ENCODE measurements at places on chromosomes 7 and 10. TPM values are rescaled to one million over a fixed set of nuclear protein-coding genes. Genes with fewer than 3 reads are reported as not detected.

Gene JCAD
- 25.6 TPM for total RNA-seq

Gene RNLS
- 20.6 TPM for total RNA-seq

Gene CUL2
- total RNA-seq = 39.6 TPM

Gene SEMA3D
- total RNA-seq = 1.6 TPM

Gene TFR2
- 0.22 TPM for total RNA-seq

Gene GIGYF1
- 25.4 TPM for total RNA-seq

Gene CALML5
- total RNA-seq = not detected

Gene PIK3AP1
- 7.6 TPM for total RNA-seq

Data from Right ventricle myocardium inferior (tissue), 1 donor.